AG08395 (cell line): ENCODE measurements at places on chromosomes 2 and 18.
A peak's percentile ranks its signal among the peaks of the same experiment; 100 is the strongest.

DNA sequence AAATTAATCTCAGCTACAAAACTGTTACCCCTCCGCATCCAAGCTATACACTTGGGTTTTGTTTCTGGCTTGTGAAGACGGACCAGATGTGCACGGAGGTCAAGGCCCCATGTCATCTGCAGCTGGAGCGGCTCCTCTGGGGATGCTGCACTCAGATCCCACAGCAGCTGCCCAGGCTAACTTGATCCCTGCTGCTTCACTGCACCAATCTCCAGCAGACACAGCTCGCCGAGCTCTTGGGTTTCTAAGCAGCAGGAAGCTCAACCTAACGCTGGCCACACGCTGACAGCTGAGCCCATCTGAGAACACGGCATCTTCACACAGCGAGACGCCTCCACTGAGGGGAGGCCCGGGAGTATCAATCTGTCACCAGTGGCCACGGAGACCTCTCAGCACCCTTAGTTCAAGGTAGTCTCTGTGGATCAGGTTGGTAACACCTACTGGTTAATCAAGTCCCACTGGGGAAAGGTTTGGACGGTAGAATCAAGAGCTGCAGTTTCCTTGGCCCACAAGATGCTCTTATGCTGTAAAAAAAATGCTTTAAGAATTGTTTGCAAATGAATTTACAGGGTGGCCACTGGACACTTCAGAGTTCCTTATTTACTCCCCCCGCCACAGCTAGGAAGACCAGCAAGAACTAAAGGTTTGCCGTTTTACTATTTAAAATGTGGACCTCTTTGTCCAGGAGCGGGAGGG, 67.5 kb downstream of the EMILIN2 start:
- DNase-seq = no peak

DNA sequence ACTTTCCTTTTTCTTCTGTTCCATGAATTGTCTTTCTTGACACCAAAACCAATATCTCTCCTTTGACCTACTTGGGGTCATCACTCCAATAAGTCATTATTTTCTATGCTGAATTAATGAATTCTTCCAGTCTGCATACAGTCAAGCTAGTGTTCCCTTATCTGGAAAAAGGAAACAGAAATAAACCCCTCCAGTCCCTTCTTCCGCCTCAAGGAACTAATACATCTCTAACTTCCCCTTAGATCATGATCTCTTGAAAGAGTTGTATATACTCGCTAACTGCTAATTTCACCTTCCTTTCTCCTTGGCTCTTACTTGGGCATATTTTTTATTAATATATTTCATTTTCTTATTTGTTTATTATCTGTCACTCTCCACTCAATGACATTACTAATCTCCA, 7.3 kb upstream of the ARHGAP15 start:
- DNase-seq = no peak

DNA sequence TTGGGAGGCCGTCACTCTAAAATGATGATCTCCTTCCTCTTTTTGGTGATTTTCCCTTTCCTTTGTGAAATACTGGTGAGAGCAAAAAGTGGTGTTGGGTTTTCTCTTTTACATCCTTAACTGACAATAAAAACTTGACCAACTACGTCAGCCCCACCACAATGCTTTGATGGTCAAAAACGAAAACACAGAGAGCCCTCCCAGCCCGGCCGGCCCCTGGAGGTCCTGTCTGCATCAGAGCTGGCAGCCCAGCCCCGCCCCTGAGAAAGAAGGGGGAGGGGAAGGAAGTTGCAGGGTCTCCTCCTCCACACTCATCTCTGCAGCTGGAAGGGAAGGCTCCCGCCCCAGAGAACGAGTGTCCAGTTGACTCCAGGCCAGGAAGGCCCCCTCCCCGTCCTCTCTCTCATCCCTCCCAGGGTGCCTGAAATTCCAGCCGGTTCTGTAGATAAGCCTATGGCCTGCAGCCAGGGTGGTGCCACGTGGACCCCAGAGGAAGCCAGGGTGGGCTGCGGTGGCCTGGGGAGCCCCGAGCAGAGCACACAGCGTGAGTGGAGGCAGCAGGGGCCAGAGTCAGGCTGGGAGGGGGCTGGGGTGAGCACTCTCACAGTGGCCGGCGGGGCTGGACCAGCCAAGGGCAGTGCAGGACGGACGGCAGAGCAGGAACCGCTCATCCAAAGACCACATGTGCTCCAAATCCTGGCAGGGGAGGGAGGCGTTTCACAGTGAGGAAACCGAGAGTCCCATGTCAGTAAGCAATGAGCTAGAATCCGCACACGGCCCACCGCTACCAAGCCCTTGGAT, 19.8 kb downstream of the BIN1 start:
- peak; percentile 44 for DNase-seq

- no peak for DNase-seq
Measured at GRCh38 chr2:168375195-168375798, 80.8 kb upstream of the CERS6 start.
